Activated T-helper 1 cell treated with Interleukin-2 at 50 U/mL for 16 hours (primary cell): ENCODE measurements at places on chromosomes 11 and 22.

GRCh38 chr11:24531528-24531927 is 34.7 kb downstream of the LUZP2 start:
- DNase-seq: no peak

GRCh38 chr11:104075091-104075490 is 38.7 kb downstream of the DDI1 start:
- no peak for DNase-seq

DNA sequence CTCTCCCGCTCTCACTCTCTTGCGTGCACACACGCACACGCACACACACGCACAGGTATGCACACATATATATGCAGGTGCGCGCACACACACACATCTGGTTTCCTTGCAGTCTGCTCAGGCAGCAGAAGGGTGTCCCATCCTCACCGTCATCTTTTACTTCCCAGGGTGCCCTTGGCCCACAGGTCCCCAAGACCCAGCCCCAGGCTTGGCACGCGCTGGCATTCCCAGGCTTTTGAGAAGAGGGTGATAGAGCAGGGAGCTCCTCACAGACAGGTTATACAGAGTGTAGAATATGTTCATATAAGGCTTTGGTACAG is 52.0 kb upstream of the SPATA19 start:
- DNase-seq: no peak

DNA sequence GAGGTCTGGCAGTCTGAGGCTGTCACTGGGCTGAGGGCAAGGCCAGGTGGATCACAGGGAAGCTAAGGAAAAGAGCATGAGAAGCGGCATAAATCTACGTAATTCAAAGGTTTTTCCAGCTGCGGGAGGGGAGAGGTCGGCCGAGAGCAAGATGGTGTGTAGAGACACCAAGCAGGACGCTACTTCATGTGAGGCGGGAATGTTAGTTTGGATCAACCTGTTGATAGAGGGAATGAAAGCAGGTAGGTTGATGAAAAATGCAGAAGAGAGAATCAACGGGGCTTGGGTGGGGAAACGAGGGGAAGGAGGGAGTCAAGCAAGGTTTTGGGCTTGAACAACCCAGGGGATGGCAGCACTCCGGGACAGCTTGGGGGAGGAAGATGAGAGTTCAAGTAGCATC is 2.9 kb downstream of the B3GNT6 start:
- DNase-seq: no peak

DNA sequence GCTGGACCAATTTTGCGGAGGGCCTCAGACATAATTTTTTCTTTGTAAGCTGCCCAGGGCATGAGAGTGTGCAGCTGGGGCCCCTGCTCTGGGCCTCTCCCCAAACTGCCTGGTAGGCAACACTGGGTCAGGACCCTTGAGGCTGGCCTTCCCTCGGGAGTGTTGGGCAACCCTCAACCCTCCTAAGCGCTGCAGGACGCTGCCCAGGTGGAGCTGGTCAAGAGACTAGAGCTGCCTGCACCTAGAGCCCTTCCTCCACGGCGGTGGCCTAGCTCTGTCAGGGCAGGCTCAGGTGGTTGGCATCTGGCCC is 505 bp upstream of the TMEM132A start:
- no peak for DNase-seq

GRCh38 chr11:35013514-35014233 is 97.3 kb downstream of the PDHX start:
- DNase-seq: no peak

GRCh38 chr22:40450616-40451015 is 80.2 kb downstream of the SGSM3 start:
- no peak for DNase-seq

DNA sequence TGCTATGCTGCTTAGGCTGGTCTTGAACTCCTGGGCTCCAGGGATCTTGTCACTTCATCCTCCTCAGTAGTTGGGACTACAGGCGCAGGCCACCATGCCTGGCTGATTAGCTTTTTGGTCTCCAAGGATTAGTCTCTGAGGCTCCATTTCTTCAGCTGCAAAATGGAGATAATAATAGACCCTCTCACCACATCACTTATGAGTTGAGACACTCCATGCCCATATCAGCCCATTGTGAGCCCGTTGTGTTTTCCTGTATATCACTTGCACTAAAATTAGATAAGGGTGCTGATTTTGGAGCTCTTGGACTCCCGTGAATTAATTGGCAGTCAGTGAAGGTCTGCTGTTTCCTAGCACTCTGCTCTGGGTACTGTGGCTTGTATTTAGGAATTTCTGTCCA is 36.0 kb downstream of the DEPDC5 start:
- no peak for DNase-seq

- DNase-seq: no peak
These were observed 586.4 kb downstream of the BRD1 start for GRCh38 chr22:49241174-49241851.

DNA sequence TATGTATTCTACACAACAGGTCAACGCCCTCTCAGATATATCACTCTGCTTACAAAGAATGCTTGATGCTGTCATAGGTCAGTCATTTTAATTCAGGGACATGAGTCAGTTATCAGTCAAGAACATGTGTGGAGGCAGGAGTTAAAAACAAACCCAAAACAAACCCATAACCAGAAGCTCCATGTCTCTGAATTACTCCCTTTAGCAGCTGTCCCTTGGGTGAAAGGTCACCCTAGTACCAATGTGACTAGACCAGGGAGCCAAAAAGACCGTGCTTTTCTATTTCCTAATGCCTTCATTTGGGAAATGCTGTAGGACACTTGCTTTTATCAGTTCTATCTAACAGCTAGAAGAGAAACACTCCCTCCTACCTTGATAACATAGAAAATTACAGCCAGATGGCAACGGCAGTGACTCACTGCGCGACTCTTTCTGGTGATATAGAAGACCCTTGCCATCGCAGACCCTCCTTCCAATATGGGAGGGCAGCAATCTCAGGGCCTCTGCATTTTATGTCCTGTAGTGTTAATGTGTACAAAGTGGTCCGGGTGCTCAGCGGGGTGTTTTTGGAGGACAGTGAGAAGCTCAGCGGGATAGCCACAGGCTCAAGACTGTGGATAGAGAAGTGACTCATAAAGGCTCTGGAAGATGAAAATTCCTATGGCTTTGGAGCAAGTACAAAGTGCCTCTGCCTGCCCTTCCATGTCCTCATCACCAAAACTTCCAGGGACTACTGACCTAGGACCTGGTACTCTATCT is 24.8 kb downstream of the APOL5 start:
- no peak for DNase-seq

DNA sequence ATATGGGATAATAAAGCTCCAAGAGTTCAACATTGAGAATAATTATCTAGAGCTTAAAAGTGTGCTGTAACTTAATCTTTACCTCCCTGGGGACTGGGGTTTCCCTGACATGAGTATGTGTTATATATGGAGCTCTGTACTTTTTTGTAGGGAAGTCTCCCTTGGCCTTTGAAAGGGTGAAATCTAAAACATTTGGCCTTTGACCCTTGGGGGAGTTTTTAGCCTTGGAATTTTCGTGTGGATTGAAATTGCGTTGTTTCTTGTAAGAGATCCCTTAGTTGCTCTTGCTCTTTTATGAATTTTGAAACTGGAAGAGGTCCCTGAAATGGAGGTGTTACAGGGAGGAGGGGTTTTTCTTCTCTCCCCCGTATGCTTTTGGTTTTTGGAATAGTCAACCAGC is 450.0 kb downstream of the NELL1 start:
- DNase-seq: no peak

- no peak for DNase-seq
These were observed 822.9 kb downstream of the BRD1 start for GRCh38 chr22:49004484-49005399.

GRCh38 chr11:62546929-62547625 is 471 bp upstream of the AHNAK start:
- DNase-seq: no peak

DNA sequence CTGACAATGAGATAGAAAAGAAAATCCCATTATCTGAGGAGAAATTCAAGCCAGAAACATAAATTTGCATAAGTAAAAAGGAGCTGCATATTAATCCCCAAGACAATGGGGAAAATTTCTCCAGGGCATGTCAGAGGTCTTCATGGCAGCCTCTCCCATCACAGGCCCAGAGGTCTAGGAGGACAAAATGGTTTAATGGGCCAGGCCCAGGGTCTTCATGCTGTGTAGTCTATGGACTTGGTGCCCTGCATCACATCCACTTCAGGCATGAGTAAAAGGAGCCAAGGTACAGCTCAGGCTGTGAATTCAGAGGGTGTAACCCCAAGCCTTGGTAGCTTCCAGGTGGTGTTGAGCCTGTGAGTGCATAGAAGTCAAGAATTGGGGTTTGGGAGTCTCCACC is 1097.2 kb upstream of the RAG2 start:
- no peak for DNase-seq

- DNase-seq: no peak
These were observed 45.0 kb upstream of the BIRC3 start for GRCh38 chr11:102272047-102272824.

DNA sequence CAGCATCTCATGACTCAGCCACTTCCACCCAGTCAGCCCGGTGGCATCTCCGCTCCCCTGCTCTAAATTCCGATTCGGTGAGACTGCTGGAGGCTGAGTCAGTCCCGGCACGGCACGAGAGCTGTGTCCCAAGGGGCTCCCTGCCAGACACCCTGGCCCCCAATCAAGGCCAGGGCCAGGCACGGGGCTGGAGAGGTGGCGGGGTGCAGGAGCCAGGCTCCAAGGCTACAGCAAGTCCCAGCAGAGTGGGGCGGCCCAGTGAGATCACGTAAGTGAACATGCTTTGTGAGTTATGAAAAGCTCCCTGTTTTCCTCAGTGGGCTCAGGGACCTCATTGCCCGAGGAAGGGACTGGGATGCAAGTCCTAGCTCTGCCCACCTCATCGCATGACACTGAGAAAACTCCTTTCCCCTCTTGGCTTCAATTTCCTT is 3.0 kb downstream of the C11orf68 start:
- no peak for DNase-seq

DNA sequence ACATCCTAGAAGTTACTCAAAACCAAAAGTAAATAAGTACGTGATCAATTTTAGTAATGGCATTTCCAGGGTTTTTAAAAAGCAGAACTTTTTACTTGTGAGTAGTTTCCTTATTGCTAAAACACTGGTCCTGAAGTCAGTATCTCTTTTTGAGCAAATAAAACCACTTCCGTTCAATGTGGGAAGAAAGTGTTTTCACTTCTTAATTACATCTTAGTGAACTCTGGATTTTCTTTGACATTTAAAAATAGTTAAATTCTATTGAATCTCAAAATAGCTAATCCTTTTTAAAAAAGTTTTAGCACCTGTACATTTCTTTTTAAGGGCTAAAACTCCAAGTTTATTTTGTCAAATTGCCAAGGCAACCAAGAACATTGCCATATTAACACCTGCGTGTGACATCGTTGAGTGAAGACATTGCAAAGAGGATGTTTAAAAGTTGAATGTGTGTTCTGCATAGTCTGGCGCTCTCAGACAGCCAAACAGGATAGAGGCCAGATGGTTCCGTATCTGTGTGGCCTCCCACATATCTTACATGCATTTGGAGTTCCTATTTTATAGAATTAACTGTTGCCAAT is 17.2 kb upstream of the OR5B21 start:
- DNase-seq: no peak

DNA sequence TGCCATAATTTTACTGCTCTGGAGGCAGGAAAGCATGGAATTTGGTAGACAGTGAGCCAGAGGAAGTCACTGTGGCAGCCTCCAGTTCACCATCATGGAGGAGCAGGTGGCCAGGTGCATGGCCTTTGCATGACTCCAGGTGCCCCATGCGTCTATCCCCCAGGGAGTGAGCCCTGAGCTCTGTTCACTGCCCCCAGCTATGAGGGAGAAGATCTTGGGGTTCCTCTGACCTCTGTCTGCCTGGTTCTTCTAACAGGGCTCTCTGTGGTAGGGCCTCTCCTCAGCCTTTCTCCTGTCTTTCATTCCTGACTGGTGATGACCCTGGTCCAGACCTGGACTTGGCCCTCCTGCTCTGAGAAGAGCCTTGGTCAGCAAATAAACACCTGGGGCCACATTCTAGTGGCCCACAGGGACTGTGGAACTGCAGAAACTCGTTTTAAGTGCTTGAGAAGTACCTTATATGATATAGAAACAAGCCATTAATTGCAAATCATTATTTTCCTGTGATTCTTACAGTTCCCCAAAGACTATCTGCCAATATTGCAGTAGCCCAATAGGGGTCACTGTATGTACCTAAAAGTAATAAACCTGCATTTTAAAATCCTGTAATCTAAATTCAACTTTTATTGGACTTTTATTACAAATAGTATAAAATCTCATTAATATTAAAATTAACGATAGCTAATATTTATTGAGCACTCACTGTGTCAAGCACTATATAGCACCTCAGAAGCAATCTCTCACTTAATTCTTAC is 120.0 kb upstream of the SYT13 start:
- DNase-seq: no peak

DNA sequence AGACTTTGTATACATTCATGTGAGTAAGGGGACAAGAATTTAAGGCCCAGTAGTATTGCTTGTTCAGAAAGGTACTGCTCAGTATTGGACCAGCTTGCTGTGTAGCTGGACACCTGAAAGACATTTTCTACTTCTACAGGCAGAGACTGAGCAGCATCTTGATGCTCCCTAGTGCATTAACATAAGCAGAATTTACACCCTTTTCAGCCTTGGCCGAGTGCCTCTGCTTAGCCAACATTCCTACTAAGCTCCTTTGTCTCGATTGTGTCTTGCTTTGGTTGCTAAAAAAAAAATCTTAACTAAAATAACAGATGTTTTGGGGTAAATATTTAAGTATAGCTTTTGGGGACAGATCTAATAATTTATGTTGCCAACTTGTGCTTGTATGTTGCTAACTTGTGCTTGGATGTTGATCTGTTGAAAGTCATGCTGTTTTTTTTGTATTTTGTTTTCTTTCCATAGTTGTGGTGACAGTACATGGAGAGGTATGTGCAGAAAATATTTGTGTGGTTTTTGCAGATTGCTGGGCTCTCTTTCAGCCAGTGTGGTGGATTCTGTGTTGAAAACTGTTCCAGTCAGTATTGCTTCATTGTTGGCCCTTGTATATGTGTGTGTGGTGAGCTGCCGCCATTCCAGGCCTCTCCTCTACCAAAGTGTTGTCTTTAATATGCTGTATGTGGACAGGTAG is 3.7 kb downstream of the PTS start:
- no peak for DNase-seq

- DNase-seq: no peak
These were observed 101.9 kb downstream of the WT1 start for GRCh38 chr11:32333320-32333991.

GRCh38 chr22:22604326-22605073 is 39.9 kb upstream of the GGTLC2 start:
- DNase-seq: no peak

- DNase-seq: no peak
These were observed 42.2 kb downstream of the TMEM123 start for GRCh38 chr11:102410382-102410784.
